ENCODE measurements at places on chromosomes 4 and X.

- DNase-seq: no peak
These were observed 155.8 kb upstream of the RAI2 start for GRCh38 chrX:18016941-18017340.

DNA sequence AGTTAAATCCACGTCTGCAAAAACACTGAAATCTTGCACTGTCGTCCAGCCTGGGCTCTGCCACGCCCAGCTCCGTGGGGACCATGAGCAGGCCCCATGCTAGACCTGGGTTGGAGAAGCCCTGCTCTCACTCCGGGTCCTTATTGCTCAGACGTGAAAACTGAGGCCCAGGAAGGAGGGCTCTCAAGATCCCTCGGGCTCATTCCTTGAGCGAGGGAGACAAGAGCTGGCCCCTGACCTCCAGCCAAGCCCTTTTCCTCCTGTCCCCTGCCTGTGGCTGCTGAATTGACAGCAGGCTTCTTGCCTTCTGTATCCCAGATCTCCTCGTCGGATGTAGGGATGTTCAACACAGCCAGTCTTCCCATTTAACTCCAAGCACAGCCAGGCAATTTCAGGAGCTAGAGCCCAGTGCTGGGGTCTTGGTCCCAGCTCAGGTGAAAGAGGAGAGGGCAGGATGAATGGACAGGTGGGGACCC, 109.5 kb downstream of the CPZ start:
- no peak for DNase-seq

- DNase-seq: no peak
These were observed 44.1 kb upstream of the TLR3 start for GRCh38 chr4:186024637-186025407.

- DNase-seq: no peak
These were observed 41.5 kb downstream of the SOWAHB start for GRCh38 chr4:76856243-76857073.

DNA sequence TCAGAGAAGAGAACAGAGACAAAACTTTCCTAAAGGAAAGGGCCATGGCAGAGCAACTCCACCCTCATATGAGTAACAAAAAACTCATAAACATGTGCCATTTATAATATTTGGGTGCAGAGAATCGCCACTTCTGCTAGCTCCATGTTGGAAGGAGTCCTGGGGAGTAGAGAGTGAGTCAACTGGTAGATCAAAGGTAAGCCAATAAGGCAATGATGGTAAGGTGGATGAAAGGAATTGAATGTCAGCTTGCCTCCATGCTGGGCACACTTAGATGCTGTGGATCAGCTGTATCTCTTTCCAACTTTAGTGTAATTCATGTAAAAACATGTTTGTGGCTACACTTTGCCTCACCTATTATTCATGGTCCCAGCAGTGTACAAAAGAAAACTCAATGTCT, 4.7 kb downstream of the QRFPR start:
- DNase-seq: no peak

GRCh38 chrX:42106556-42106955, 183.2 kb upstream of the CASK start:
- DNase-seq: no peak

DNA sequence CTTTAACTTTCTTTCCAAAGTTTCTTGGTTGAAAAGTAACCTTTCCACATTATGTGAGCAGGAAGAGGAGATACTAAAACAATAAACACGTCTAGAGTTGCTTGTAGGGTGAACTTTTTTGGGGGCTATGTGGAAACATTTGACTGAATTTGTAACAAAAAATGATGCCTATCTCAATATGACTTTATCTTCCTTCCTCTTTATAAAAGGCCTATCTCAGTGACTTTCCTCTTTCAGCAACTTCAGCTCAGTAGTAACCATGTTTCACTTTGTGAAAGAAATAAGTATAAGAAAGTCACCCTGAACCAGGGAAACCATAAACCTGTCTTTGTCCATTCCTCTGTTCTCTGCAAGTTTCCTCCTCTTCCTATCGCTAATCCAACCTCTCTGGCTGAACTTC, 124.7 kb upstream of the TMEM164 start:
- peak; percentile 45 for DNase-seq

All from hematopoietic multipotent progenitor cell treated with erythropoietin and hydrocortisone succinate and interleukin-3 and kit ligand, for 6 days (in vitro differentiated cells).